ENCODE measurements at places on chromosomes 6 and 20.

DNA sequence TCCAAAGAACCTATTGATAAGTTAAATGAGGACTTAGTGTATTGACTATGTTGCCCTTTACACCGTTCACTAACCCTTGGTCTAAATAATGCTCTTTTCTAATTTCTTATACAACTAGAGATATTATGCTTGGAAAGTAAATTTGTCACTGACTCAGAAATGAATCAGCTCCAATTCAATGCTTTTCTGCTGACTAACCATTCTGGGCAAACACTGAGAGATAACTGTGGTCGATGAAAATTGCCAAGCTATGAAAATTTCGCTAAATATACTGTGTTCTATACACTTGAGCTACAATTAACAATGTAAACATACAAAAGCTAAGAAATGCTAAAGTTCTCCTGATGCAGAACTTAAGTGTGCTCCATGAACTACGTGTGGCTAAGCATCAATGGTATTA lies 23.1 kb upstream of the FBXO9 start:
- DNase-seq: peak; percentile 96

- no peak for DNase-seq
Observed at GRCh38 chr6:37511910-37512399, 12.3 kb upstream of the CCDC167 start.

- DNase-seq: no peak
Observed at GRCh38 chr6:111192911-111193555, 105.7 kb downstream of the SLC16A10 start.

DNA sequence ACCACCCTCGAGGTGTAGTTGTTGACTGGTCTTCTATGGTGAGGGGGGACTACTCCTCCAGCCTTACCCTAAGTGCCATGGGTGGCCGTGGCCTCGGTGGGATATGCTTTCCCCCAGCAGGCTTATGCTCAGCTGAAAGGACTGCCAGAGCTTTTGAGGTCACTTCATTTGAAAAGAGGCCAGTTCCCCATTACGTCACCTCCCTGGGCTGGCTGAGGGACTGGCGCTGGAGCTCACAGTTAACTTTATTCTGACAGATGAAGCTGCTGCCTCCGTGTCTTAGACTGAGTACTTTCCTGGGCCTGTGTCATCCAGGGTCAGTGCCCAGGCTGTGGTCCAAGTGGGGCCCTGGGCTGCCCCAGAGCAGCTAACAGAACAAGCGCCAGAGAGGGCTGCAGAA lies 42.8 kb upstream of the PCMTD2 start:
- peak; percentile 24 for DNase-seq

DNA sequence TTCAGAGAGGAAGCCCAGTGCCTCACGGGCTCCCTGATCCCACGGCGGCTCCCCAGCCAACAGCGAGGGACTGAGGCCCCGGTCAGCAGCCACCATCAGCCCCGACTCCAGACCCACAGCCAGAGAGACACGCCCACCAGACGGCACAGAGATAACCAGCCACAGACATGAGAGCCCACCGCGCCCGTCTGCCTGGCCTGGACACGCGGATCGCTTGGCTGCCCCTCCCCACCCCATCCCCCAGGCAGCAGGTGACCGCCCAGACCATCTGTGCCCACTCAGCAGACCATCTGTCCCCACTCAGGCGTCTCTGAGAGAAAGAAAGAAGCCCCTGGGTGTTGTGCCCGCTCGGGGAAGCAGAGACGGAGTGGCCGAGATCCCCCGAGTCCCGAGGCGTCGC lies 55.5 kb upstream of the CHRNA4 start:
- DNase-seq: no peak

- DNase-seq: no peak
Observed at GRCh38 chr6:3242768-3243167, 15.3 kb upstream of the TUBB2B start.

DNA sequence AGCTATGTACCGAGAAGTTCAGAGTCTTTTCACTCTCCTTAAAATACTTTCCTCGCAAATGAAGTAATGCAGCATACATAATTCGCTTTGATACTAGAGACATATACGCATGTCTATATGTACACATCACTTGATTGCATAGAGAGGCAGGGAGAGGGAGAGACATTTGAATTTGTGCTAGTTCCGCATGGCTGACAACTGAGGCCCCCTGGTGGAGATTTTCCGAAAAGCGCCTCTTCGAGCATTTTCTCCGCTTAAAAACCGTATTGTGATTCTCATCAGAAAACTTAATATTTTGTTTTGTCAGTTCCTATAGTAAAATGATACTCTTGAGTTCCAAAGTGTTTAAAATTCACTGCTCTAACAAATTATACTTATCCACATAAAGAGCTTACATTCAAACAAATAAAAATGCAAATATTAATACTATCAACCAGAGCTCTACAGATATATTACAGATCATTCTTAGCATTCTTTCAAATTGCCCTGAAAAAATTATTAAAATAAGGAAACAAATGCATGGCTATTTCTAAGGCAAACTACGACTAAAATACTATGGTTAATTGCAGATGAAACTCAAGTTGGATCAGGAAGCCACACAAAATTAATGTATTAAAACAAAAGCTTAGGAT lies 637 bp downstream of the MYLK4 start:
- DNase-seq: peak; percentile 64

DNA sequence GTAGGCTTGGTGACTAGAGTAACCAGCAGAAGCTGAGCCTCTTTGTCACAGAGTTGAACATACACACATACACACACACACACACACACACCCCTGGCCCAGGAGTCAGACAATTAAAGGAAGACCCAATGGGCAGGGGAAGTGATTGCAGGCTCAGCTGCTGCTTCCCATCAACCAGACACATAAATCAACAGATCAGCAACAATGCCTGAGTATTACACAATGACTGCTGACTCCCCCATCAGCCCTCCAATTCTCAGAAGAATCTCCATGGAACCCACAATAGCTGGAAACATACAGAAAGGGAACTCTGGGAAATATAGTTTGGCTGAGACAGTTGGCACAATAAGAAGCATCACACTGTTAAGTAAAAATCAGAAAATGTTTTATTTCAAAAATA lies 270.4 kb upstream of the PLCB4 start:
- DNase-seq: peak; percentile 56

DNA sequence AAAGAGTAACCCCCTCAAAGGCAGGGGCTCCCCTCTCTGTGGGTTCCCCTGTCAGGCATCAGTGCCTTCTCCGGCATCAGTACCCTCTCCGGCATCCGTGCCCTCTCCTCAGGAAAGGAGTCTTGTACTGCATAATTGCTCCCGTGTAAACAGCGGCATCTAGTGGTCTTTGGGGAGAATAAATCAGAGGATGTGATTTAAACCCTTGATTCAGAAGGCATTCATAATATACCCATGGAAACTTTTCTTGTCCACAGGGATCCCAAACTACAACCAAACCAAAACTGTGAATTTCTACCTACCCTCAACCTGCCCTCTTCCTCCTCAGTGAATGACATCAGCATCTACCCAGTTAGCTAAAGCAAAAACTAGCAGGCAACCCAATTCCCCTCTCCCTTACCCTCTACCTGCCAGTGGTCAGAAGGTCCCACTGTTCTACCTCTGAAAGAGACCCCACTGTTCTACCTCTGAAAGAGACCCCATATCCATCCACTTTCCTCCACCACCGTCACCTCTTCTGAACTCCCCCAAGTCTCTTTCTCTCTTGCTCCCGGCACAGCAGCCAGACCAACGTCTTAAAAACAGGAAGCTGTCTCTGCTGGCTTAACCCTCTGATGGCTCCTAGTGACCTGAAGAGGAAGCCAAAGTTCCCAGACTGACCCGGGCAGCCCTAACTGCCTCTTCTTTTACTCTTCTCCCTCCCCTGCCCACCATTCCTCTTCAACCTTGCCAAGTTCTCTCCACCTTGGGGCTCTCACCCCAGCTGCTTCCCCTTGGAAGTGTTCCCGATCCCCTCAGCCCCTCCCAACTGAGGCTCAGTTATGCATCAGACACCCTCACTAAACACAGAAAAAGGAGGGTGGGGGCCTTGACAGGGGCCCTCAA lies 27.2 kb downstream of the UBE2V1 start:
- peak; percentile 69 for DNase-seq

DNA sequence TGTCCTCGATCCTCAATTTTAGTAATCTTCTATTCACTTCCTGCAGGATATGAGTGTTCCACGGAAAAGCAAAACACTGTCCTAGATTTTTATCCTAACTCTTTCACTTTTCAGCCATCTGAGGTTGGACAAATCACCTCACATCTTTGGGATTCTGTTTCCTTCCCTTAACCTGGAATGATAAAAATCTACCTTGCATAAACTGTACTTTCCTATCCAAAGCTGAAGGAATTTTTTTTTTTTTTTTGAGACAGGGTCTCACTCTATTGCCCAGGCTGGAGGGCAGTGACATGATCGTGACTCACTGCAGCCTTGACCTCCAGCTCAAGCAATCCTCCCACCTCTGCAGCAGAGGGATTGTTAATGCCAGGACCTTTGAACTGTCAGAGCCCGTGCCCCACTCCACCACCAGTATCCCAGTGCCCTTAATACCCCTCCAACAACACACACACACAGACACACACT lies 20.5 kb downstream of the CAPN11 start:
- no peak for DNase-seq

DNA sequence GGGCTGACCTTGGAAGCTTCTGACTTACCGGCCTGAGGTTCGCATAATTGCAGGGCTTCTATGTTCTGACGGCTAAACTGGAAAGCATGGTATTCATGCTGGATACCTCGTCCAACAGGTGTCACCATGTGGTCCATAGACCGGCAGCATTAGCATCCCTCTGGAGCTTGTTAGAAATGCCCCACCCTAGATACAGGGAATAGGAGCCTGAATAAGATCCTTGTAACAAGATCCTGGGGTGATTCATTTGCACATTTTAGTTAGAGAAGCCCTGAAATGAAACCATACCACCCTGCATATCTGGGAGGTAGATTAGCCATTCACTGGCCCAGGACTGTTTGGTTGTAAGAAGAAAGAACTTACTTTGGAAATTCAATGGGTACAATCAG lies 77.7 kb downstream of the TMEM170B start:
- peak; percentile 75 for DNase-seq

DNA sequence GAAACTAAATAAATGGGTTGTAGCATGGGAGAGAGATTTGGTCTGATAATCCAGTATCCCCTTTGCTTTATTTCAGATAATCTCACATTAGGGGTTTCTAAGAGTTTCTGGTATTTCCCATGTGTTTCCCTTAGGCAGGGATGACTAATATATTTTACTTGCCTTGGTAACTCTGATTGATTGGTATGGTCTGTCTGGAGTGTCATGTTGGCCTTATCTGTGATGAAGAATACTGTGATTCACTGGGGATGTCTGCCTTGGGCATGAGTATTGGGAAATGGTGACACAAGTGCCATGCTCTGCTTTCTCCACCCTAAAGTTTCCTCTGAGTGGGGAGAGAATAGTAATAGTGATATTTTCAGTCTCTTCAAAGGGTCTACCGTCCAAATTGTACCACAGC lies 10.1 kb downstream of the SLC22A2 start:
- peak; percentile 6 for DNase-seq

DNA sequence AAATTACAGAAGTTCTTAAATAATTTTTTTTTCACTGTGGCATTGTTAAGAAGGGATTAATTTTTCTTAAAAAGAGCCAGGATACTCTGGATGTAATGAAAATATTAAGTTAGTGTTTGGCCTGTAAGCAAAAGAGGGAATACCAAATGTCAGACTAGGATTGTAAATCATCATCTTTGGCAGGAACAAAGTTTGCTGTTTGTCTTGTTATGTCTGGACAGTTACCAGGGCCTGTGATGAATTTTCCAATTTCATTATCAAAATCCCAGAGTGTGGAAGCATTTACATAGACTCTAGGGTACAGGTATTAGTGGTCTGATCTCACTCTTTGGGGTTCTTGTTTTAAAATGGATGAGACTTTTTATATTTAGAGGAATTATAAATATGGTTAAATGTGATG lies 26.1 kb downstream of the CEP57L1 start:
- DNase-seq: peak; percentile 6

GRCh38 chr6:36752187-36752885 lies 54.7 kb downstream of the RAB44 start:
- no peak for DNase-seq

GRCh38 chr20:13392391-13392790 lies 171.3 kb downstream of the ISM1 start:
- no peak for DNase-seq

DNA sequence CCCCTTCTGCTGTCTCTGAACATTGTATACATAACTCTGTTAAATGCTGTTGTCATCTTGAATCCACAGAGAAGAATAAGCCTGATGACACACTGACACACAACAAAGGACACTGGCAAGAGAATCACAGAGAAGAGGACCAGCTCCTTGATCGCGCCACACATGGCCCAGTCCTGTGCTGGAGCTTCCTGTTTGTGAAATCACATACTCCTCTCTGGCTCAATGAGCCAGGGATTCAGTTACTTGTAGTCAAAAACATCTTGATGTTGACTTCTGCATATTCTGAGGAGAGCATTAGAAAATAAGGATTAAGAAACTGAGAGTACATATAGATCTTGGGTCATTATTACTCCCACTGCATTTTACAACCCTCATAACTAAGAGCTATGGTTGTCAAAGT lies 100.1 kb downstream of the EPB41L2 start:
- no peak for DNase-seq

GRCh38 chr20:49284818-49285217 lies 7.0 kb upstream of the ZNFX1 start:
- no peak for DNase-seq

DNA sequence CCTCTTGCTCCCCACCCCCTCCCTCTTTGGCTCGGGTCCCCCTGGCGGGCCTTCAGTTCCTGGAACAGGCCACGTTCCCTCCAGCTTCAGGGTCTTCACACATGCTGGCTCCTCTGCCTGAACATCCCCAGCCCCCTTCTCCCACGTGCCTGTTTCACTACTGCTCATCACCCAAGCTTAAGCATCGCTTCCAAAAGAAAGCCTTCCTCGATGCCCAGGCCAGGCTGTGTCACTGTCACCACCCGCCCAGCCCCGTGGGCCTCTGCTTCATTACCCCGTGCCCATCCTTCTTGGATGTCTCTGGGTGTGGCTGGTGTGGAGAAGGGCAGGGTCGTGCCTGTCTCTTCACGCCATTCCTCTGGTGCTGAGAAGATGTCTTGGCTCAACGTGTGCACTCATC lies 2.8 kb downstream of the DLGAP4 start:
- DNase-seq: no peak

DNA sequence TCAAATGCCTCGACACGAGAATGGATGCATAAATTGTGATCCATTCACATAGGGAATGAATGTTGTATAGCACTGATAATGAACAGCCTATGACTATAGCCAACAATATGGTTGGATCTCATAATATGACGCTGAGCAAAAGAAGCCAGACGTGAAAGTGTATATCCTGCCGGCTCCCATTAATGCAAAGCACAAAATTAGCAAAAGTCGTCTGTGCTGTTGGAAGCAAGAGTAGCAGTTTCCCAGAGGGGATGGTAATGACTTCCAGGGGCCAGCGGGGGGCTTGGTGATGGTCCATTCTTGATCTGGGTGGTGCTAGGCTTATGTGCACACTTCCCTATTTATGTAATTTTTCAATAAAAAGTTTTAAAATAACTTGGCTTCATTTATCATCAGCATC lies 1.0 kb upstream of the TAGAP start:
- no peak for DNase-seq

GRCh38 chr20:56433221-56433879 lies 21.3 kb downstream of the CASS4 start:
- peak; percentile 45 for DNase-seq
